ENCODE measurements at places on chromosomes 5 and 9. TPM values are rescaled to one million over a fixed set of nuclear protein-coding genes. Genes with fewer than 3 reads are reported as not detected.
A peak's percentile ranks its signal among the peaks of the same experiment; 100 is the strongest.

DNA sequence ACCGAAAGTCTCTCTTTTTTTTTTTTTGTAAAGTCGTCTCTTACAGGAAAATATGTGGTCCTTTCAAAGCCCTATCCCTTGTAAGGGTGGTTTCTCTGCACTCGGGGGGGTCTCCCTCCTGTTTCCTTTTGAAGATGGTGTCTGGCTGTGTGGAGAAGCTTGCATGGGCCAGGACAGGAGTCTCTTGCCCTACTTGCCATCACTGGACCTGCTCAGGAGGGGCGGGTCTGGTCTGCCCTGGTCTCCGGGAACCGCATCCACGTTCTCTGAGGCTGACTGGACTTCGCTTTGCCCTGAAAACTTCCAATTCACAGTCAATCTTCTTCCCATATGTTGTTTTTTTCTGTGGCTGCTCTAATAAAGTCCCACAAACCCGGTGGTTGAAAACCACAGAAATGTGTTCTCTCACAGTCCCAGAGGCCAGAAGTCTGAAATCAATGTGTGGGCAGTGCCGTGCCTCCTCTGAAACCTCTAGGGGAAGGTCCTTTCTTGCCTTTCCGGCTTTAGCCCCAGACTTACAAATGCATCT, 92.9 kb upstream of the IER5L start:
- peaks cover 8% of the 10 kb centered on the region for H3K4me1 ChIP-seq
- no peaks in the 10 kb centered on the region for H3K36me3 ChIP-seq
- DNase-seq: peak; percentile 28
- H3K4me3 ChIP-seq: no peak overlapping the region
- H3K27ac ChIP-seq: peak overlapping the region; percentile 33

The BNC2 gene
- total RNA-seq: 26.7 TPM

DNA sequence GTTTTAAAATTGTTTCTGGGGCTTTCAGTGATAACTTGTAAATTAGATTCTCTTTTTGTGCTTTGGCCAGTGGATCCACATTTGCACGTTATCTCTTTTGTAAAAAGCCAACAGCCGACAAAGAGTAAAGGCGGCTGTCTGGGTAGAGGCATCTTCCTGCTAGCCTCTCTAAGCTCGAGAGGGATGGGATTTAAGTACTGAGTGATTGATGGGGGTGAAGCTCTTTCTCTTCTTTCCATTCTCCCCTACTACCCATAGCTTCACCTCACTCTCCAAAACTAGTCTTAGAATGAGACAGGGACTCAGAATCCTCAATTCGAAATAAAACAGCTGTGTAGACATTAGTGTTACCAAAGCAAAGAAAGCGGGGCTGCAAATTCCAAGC, 3.4 kb downstream of the PBX3 start:
- H3K27ac ChIP-seq: peak overlapping the region; percentile 83
- no peaks in the 10 kb centered on the region for H3K27me3 ChIP-seq
- no peaks in the 10 kb centered on the region for H3K36me3 ChIP-seq

The PCDHA12 gene
- total RNA-seq: 0.80 TPM

DNA sequence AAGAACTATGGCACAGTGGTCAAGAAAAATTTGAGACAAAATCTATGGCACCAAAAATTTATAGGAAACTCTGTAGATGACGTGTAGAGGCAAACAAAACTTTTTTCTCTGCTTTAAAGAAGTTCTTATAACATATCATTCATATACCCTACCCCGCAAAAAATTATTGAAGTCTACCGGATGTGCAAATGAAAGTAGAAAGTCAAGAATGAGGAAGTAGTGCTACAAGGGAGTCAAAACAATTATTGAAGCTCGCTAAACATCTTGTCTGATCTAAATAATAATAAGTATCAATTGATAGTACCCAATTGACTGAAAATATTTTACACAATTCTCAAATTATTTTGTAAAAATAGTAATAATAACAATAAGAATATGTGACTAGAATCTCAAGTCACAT, 398.5 kb downstream of the TAF11L14 start:
- H3K4me1 ChIP-seq: no peaks in the 10 kb centered on the region

GRCh38 chr9:90521811-90522570, 120.6 kb downstream of the DIRAS2 start:
- no peaks in the 10 kb centered on the region for H3K36me3 ChIP-seq
- H3K27me3 ChIP-seq: no peaks in the 10 kb centered on the region
- H3K4me1 ChIP-seq: no peaks in the 10 kb centered on the region
- H3K27ac ChIP-seq: no peak overlapping the region

DNA sequence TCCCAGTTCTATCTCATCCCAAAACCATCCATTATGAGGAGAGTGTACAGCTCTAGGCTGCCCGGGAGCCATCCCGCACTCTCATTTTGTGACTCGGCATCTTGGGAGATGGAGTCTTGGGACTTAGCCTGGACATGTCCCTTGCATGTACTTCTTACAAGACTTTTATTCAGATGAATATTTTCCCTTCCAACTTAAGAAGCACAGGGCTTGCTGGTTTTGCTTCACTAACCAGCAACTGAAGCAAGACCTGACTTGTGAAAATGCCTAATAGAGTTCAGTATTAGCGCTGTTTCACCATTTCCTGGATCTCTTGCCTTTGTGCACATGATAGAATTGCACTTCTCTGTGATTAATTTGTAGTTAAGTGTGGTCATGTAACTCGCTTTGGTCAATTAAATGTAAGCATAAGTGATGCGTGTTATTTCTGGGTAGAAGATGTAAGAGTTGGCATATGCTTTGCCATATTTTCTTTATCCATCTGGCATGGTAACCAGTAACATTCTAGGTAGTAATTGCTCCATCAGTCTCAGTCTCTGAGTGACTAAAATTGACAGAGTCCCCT, 55.8 kb downstream of the PDCD1LG2 start:
- H3K4me3 ChIP-seq: no peak overlapping the region
- no peaks in the 10 kb centered on the region for H3K36me3 ChIP-seq
- no peaks in the 10 kb centered on the region for H3K4me1 ChIP-seq
- H3K27ac ChIP-seq: no peak overlapping the region
- no peak for DNase-seq

The IPPK gene
- 6.2 TPM for total RNA-seq

DNA sequence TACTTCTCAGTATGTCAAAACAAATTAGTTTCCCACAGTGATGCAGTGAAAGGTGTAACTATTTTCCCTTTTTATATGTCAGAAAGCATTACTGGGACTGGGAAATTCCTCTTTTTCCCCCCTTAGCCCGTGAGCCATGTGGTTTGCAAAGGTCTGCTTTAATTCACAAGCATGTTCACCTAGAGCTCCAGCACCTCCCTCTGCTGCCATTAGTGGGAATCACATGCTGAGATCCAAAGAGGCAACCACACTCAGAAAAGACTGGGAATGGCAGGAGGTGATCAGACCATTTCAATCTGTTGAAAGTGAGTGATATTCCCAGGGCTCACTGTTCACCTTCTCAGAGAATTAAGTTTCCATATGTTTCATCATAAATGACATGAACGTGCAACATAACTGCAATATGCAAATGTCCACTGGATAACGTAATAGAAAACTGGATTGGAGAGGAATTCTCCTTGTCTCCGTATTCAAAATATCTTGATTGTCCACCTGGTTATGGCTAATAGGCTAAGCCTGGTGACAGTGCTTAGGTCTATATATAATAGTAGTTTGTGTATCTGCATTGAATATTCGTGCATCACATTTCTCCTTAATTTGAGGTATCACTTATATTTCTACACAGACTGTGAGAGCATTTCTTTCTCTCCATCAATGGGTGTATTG, 703.5 kb upstream of the WWC1 start:
- no peaks in the 10 kb centered on the region for H3K36me3 ChIP-seq
- no peak overlapping the region for H3K27ac ChIP-seq
- no peak overlapping the region for H3K4me3 ChIP-seq
- H3K27me3 ChIP-seq: no peaks in the 10 kb centered on the region
- no peaks in the 10 kb centered on the region for H3K4me1 ChIP-seq

GRCh38 chr9:17986595-17986994, 407.7 kb downstream of the SH3GL2 start:
- no peaks in the 10 kb centered on the region for H3K36me3 ChIP-seq
- peaks cover 25% of the 10 kb centered on the region for H3K4me1 ChIP-seq
- no peak for DNase-seq
- no peaks in the 10 kb centered on the region for H3K27me3 ChIP-seq
- H3K4me3 ChIP-seq: no peak overlapping the region
- H3K27ac ChIP-seq: peak overlapping the region; percentile 56

The STKLD1 gene
- not detected for total RNA-seq

DNA sequence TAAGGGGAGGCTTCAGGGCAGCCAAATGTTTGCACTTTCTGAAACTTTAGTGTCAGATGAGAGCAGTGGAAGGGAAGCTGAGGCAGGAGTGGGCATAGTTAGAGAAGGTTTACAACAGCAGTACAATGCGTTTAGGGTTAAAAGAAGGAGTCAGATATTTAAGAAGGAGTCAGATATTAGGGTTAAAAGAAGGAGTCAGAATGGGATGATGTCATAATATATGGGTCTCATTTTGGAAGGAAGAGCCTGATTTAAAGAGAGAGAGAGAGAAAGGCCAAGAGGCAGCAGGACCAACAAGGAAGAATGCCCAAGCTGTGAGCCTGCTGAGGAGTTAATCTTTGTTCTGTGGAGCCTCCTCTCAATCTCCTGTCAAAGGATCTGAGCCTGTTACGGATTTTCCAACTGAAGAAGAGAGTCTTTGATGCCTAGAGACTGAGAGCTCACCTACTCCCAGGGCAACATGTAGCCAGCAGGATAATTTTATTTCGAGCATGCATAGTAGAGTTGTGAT, 9.5 kb downstream of the ISL1 start:
- H3K4me1 ChIP-seq: peaks cover 9% of the 10 kb centered on the region
- DNase-seq: no peak
- peaks cover 99% of the 10 kb centered on the region for H3K27me3 ChIP-seq
- H3K4me3 ChIP-seq: no peak overlapping the region
- H3K36me3 ChIP-seq: no peaks in the 10 kb centered on the region

- H3K4me3 ChIP-seq: no peak overlapping the region
- H3K36me3 ChIP-seq: no peaks in the 10 kb centered on the region
- no peaks in the 10 kb centered on the region for H3K4me1 ChIP-seq
- H3K27ac ChIP-seq: no peak overlapping the region
These were observed 200.8 kb downstream of the RGS3 start for GRCh38 chr9:113664181-113664875.

GRCh38 chr5:15338546-15338945, 161.4 kb upstream of the FBXL7 start:
- H3K27me3 ChIP-seq: no peaks in the 10 kb centered on the region
- no peaks in the 10 kb centered on the region for H3K4me1 ChIP-seq
- H3K27ac ChIP-seq: no peak overlapping the region
- DNase-seq: no peak
- H3K36me3 ChIP-seq: no peaks in the 10 kb centered on the region
- no peak overlapping the region for H3K4me3 ChIP-seq

GRCh38 chr9:91349115-91349555, 12.6 kb downstream of the AUH start:
- DNase-seq: no peak
- H3K36me3 ChIP-seq: peaks cover 5% of the 10 kb centered on the region
- no peaks in the 10 kb centered on the region for H3K4me1 ChIP-seq
- no peak overlapping the region for H3K27ac ChIP-seq
- no peak overlapping the region for H3K4me3 ChIP-seq
- no peaks in the 10 kb centered on the region for H3K27me3 ChIP-seq

The ANKRD31 gene
- total RNA-seq: not detected

DNA sequence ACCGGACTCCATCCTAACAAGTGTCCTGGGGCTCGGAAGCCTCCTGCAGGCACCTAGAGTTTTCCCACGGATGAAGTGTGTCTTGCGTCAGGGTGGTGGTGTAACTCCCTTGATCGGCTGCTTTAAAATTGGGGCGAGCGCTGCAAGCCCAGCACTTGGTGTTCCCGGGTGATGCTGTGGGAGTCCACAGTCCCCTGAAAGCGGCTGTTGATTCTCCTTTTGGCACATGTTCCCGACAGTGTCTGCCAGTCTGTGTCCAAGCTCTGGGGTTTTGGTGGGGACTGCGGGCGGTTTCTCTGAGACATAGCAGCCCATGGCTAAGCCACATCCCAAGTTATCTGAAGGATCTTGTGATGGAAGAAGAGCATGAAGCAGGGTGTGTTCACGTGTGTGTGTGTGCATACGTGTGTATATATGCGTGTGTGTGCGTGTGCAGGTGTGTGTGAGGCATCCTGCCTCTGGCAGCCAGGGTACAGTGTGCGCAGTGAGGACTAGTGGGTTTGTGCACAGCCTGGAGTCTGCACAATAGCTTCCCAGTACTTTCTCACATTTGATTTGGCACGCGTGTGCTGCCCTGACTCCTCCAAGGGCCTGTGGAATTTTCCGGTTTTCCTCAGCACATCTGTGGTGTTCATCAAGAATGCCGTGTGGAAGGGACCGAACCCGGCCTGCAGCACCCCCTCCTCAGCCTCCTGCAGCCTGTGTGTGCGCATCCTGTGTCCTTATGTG, 16.9 kb downstream of the SLC25A48 start:
- no peaks in the 10 kb centered on the region for H3K36me3 ChIP-seq
- H3K27me3 ChIP-seq: no peaks in the 10 kb centered on the region
- no peaks in the 10 kb centered on the region for H3K4me1 ChIP-seq
- no peak overlapping the region for H3K27ac ChIP-seq
- no peak for DNase-seq

DNA sequence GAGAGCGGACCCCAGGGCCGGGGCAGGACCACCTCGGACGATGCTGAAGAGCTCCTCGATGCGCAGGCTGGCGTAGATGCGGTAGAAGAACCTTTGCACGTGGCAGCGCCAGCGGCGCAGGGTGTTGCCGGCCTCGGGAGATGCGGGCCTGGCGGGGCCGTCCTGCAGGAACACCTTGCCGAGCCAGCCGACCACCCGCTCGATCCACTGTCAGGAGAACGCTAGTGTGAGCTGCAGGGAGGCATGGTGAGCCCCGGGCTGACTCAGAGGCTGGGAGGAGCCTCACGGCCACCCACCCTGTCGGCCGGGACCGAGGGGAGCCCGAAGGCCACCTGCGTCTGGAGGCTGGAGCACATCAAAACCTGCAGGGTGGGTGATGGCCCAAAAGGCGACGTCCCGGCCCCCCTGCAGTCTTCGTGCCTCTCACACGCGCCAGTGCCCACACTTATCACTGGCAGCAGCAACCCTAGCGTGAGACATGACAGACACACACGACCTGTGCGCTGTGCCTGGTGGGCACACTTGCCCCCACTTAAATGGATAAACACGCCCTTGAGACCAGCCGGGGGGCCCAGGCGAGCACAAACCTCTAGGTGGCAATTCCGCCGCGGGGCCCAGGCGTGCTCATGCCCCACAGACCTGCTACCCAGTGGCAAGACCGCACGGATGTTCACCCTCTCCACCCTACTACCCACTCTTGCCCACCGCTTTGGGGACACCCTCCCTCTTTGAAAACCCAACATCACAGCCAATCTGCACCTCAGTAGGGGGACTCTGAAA, 3.3 kb downstream of the ANAPC2 start:
- no peak for DNase-seq
- H3K27me3 ChIP-seq: no peaks in the 10 kb centered on the region
- no peak overlapping the region for H3K27ac ChIP-seq
- no peak overlapping the region for H3K4me3 ChIP-seq
